Activated naive CD4-positive, alpha-beta T cell treated with anti-CD3 and anti-CD28 coated beads, Interleukin-2, amount 50 U/mL, for 16 hours (primary cell): ENCODE measurements at places on chromosomes 5 and 9.

DNA sequence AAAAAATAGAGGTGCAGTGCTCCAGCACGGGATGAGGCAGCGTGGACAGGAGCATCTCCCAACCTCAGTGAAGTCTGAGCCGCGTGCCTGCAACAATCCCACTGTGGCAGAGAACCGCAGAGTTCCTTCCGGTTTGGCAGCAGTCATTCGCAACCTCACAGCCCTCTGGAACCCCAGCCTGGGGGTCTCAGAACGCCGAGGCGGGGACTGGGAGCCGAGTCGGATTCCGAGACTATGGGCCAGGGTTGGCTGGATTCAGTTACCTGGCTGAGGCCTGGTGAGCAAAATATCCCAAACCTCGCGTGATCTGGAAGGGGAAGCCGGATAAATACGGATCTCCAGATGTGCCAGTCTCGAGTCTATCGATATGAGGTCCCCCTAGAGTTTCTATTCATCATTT lies 27.0 kb downstream of the CDKN2A start:
- no peak for DNase-seq

DNA sequence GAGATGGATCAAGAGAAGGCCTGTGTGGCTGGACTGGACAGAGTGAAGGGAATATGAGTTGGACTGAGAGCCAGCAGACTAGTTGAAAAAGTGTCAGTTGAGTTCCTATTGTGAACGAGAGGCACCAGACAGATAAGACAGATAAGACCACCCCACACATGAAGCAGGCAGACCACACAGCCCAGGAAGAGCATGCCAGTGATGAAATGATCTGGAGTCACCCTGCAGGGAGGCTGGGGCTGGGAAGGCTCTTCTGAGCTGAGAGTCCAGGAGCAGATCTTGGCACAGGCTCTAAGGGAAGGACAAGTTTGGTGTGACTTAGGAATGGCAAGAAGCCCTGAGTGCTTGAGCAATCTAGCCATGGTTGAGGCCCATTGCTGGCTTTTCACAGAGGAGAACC lies 10.6 kb upstream of the SLC25A48 start:
- DNase-seq, result no peak

DNA sequence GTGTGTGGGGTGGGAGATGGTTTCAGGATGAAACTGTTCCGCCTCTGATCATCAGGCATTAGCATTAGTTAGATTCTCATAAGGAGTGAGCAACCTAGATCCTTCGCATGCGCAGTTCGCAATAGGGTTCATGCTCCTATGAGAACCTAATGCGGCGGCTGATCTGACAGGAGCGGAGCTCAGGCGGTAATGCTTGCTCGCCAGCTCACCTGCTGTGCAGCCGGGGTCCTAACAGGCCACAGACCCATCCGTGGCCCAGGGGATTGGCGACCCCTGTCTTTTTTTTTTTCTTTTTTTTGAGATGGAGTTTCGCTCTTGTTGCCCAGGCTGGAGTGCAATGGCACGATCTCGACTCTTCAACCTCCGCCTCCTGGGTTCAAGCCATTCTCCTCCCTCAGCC lies 119.1 kb downstream of the KCNIP1 start:
- DNase-seq, result no peak

GRCh38 chr5:42454216-42454995 lies 31.2 kb downstream of the GHR start:
- DNase-seq, result no peak

GRCh38 chr5:39202597-39203274 lies 16.6 kb downstream of the FYB1 start:
- no peak for DNase-seq

- DNase-seq, result no peak
Measured at GRCh38 chr9:16901590-16901989, 31.1 kb upstream of the BNC2 start.

DNA sequence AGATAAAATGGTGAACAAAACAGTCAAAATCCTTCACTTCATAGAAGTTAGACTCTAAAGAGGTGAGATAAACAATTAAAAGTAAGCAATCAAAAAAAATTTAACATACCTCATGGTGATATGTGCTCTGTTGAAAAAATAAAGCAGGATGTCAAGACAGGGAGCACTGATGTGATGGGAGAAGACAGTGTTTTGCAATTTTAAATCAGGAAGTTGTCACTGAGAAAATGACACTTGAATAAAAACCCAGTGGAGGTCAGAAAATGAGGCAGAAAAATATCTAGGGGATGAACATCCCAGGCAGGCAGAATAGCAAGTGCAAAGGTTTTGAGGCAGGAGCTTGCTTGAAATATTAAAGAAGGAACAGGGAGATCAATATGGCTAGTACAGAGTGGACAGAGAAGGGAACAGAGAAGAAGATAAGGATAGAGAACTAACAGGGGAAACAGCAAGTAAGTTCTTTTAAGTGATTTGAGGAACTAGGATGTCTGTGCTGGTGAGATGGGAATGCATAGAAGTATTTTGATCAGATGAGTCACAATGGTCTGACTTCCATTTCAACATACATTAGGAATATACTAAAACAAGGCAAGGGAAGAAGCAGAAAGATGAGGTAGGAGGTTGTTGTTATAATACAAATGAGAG lies 130.4 kb downstream of the CHSY3 start:
- DNase-seq, result no peak

DNA sequence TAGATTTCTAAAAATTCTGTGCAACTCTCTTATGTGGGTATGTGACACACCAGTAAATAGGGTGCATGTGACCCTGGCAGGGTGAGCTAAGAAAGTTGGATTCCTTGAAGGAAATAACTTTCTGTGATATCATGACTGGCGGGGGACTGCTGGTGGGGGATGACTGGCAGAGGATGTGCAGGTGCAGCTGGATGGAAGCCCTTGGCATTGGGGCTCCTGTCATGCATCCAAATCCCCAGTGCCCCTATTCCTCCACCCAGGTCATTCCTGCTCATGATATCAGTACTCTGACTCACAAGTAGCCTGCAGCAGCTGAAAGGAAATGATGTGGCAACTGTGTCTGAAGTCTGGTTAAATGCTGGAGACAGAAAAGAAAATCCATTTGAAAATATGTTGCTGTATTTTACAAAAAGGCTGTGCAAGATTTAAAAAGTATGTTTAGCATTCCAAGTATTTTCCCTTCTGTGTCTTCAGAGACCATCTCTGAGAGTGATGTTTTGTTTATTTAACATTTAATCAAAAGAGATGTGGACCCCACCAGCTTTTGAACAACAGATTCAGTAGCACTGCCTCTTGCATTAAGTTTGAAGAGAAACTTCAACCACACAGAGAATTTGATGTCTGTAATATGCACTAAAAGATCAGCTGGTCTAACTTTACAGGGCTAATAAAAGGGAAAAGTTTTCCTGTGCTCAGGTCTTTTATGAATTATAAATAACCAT lies 17.9 kb upstream of the ZSWIM6 start:
- DNase-seq, result no peak

DNA sequence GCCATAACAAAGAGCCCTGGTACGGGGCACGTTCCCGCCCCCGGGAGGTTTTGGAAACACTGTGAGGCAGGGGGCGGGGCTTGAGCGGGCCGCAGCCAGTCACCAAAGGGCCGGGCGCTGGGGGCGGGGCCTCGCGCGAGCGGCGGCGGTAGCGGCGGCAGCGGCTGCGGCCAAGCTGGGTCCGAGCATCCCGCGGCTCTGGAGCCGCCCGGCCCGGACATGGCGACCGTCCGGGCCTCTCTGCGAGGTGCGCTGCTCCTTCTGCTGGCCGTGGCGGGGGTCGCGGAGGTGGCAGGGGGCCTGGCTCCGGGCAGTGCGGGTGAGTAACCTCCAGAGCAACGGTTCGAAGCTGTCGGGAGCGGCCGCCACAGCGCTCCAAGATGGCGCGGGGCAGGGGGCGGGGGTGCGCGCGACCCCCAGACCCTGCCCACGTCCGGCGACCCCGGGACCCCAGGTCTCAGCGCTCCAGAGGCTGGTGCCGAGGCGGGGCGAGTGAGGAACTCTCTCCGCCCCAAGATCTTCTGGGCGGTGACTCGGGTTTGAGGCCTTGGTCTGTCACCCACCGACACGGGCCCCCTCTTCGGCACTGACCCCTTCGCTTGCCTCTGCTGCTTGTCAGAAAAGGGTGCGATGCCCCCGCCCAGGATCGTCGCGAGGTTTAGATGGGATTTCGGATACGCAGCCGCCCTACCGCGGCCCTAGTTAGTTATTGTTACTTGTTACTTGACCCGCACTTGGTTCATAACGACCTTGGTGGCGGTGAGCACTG lies at the start of gene RECK:
TSS of gene RECK (plus strand) at position 134 of the 769 bp plus-strand sequence. CDS start at position 220, 86 bp downstream.
- peak; percentile 92 for DNase-seq

GRCh38 chr9:127723444-127723843 lies 7.6 kb downstream of the TTC16 start:
- DNase-seq, result no peak

GRCh38 chr5:68242743-68243142 lies 27.2 kb downstream of the PIK3R1 start:
- DNase-seq, result no peak

DNA sequence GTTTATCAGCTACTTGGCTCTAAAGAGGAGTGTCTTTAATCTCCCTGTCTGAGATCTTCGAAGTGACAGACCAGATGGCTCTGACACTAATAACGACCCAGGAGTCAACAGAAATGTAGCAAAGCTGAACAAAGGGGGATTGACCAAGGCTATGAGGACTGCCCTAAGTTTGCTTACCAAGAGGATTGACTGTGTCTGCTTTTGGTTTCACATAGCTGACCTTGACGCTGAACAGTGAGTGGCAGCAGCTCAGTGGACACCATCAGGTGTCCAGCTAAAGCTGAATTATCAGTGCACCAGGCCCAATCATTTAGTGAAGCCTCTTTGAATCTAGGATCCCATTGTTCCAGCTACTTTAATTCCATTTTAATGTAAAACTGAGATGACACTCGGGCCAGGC lies 262.6 kb downstream of the COX7C start:
- DNase-seq, result no peak

DNA sequence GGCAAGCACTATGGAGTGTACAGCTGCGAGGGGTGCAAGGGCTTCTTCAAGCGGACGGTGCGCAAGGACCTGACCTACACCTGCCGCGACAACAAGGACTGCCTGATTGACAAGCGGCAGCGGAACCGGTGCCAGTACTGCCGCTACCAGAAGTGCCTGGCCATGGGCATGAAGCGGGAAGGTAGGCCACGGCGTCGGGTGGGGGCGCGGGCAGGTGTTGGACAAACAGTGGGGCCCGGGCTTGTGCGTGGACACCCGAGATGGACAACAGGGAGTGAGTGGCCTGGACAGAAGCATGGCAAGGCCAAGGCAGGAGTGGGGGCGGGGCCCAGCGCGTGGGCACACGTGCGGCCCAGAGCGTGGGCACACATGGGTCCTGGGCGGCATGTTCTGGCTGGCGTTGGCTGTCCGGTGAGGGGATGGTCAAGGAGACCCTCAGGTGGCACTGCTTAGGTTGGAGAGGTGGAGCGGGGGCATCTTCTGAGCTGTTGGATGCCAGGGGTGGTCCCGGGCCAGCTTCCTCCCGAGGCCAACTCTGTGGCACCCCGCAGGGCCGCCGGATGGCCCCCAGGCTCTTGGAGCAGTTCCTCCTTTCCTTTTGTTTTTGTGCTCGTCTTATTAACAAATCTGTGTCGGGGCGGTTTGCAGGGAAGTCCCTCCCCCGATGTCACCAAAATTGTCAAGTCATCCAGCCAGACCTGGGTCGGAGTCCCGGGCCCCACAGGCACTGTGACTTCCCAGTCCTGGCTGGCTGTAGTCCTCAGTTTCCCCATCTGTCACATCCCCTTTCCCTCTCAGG lies 82.9 kb downstream of the RXRA start:
- DNase-seq, result no peak

GRCh38 chr9:124345063-124345462 lies 70.2 kb downstream of the PSMB7 start:
- no peak for DNase-seq

DNA sequence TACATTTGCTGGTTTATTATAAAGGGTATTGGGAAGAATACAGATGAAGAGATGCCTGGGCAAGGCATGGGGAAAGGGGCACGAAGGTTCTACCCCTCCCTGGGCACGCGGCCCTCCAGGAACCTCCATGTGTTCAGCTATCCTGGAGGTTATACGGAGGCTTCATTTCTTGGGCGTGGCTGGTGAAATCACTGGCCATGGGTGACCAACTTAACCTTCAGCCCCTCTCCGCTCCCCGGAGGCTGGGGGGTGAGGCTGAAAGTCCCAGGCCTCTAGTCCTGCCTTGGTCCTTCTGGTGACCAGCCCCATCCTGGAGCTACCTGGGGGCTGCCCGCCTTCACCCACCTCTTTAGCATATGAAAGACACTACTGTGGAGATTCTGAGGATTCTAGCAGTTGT lies 17.0 kb upstream of the RNF130 start:
- no peak for DNase-seq

- no peak for DNase-seq
Measured at GRCh38 chr9:127941961-127942215, 4.2 kb upstream of the DPM2 start.

DNA sequence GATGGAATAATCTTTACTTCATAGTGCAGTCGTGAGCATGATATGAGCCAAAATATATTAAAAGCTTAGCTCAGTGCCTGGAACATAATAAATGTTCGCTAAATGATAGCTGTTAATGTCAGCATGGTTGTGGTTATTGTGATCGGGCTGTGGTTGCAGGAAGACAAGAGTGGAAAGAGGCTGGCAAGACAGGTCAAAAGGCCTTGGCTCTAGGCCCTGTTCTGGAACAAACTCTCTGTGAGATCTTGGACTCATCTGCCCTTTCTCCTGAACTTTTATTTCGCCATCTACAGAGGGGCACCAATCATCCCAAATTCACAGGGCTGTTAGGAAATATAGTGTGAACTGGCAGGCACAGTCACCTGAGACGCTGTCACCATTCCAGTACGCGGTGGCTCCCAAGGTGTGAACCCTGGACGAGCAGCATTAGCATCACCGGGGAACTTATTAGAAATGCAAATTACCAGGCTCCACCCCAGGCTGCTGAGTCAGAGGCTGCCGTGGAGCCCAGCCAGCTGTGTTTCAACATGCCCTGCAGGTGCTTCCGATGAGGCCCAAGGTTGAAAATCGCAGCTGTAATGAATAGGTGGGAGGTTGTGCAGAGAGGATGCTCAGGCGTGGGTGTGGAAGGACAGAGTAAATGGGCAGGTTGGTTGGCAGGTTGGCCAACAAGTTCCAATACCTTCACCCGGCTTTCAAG lies 50.2 kb upstream of the SAP30L start:
- DNase-seq, result no peak

DNA sequence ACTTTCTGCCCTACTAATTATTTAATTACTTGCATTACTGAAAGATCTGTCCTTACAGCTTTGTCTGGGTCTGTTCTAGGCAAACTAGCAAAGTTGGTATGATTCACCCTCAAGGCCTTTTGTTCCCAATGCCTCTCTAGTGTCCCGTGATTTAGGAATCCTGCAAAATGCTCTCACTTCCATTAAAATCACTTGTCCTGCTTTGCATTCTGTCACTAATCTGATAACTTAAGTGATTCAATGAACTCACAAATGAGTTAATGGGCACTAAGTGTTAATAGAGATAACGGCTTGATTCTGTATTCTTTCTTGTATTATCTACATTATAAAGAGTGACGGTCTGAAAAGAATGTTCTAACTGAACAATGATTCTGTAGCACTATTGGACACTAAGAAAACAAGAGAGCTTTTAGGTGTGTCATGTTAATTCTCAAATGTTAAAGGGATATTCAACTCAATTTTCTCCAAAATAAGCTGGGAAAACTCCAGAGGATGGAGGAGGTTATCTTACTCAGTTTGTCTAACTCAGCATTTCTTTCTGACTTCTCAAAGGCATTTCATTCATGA lies 697.3 kb downstream of the CETN3 start:
- no peak for DNase-seq
